ENCODE measurements at places on chromosomes 2 and 18. TPM values are rescaled to one million over a fixed set of nuclear protein-coding genes. Genes with fewer than 3 reads are reported as not detected.
A peak's percentile ranks its signal among the peaks of the same experiment; 100 is the strongest.

COLEC12 gene
- 24.9 TPM for total RNA-seq

CFAP65 gene
- not detected for total RNA-seq

SLC38A11 gene
- 11.6 TPM for total RNA-seq

ALS2 gene
- total RNA-seq, result 14.7 TPM

NPAS2 gene
- total RNA-seq, result 21.7 TPM

GRB14 gene
- total RNA-seq, result 5.3 TPM

CNOT9 gene
- total RNA-seq, result 33.8 TPM

DNA sequence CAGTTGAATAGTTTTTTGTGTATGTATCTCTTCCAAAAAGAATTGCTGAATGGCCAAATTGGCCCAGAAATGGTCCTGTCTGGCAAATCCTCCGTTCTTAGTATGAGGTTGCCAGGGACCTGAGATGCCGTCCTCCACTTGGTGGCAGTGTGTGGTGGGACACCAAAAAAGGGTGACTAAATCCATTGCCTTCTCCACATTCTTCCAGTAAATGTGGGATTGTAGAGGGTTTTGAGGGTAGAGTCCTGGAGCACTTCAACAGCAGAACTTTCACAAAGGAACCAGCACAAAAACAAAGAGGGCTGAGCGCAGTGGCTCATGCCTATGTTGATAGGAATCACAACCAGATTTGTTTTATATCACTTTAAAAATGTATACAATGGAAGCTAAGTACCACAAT is 199.9 kb downstream of the BCL2 start:
- no peak for DNase-seq

DNA sequence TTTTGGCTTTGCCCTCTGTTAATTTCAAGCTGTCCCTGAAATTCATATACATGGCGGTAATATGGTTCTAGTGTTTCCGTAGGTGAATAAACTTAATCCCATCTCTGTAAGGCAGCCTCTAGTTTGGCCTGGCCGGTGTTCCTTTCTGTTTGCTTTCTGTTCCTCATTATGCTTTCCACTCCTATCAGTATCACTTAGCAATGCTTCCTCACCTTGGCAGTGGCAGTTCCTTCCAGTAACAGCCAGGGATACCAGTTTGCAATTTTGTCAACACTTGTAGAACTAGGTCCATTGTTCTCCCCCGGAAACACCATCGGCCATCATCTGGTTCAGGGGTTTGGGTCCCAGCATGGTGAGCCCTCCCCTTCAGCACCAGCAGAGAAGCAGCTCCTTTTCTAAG is 18.2 kb upstream of the TNP1 start:
- DNase-seq, result no peak

- no peak for DNase-seq
Observed at GRCh38 chr2:66432801-66433694, 1.9 kb upstream of the MEIS1 start.

DNA sequence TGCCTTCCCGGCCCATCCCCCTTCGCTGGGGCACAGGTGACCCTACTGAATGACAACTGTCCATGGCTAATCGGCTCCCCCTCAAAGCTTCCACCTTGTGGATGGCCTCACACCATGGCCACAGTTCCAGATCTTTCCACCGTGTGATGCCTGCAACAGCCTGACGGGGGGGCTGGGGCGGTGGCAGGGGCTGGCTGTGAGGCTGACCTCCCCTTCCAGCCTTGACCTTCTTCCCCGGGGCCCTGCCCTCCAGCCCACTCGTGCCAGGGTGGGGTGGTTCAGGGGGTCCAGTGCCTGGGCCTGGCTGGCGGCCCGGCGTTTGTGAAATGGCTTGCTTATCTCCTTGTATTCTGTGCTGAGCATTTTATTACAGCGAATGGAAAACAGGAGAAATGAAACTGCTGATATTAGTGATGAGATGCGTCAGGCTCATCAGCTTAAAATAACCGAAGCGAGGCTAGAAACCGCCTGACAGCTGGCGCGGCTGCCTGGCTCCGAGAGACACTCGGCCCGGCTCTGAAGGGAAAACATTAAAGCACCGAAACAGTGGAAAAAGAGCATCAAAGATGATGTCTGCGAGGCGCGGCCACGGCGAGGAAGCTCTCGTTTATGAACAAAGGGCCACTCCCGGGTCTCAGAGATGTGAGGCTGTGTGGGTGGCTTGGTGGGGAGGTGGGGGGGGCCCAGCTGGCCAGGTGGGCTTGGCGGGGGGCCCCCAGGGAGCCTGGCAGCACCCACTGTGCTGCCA is 916 bp upstream of the PDCD1 start:
- no peak for DNase-seq

DNA sequence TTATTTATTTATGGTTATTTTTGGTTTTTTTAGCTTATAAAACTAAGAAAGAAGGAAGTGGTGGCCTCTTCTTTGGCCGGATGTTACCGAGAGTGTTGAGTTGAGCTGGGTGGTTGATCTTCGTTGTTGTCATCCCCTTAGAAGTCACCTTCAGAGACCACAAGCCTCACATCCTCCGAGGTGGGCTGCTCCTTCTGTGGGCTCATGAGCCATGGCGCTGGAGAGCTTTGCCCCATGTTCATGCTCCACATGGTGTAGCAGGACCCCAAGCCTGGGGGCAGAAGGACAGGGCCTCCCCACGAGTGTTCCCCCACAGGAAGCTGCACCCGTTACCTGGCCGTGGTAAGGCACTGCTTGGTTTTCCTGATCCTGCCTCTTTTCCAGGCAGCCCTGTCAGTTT is 23.4 kb downstream of the SNTG2 start:
- peak; percentile 85 for DNase-seq

All from esophagus muscularis mucosa (tissue), 4 donors.